ENCODE measurements at places on chromosomes 3 and 15.

- DNase-seq: no peak
These were observed 5.9 kb downstream of the STOML1 start for GRCh38 chr15:73986055-73986775.

DNA sequence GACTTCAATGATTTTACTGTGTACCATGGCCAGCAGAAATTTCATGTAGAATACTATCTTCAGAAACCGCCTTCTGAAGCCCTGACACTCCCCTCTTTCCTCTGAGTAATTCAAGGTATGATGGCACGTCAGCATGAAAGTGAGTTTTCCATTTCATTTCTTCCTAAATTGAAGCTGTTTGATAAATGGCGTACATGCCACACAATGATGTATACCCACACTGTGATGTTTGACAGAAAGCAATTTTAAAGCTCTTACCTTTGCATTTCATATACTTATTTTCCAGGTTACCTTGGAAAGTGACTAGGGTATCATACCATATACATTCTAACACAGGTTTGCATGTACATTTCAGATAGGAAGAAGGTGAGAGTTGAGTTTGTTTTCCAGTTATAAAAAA lies 147.9 kb upstream of the LRRC3B start:
- no peak for DNase-seq

DNA sequence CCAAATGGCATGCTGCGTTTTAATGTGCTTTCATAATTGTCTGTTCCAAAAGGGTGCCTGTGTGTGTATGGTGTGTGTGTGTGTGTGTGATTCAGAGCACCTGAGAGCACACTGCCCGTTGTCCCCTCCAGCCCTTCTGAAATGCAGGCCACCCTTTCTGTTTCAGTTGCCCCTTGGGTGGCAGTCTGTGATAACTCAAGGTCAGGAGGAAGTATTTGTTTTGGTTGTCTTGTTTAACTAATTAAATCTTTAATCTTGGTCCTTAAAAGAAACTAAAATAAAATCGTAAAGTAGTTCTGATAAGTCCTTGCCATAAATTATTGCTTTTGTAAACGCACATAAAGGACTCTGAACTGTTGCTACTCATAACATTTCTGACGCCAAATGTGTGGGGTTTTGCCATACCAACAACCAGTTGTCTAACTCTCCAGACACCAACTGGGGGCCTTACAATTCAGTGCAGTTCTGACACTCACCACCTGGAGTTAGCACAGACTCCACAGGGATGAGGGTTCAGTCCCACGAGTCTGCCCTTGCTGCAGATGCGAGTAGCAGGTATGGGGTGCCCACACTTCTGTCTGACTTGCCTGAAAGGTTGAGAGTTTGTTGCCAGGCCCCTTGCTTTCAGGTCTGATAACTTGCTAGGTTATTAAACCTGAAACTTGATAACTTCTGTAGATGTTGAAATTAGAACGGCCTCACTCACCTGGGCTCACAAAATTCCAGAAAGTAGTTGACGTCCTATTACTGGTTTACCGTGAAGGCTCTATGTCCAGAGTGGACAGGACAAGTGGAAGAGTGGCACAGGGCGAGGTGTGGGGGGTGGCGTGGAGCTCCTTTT lies 157.3 kb downstream of the IGF1R start:
- DNase-seq: no peak

GRCh38 chr3:152770296-152770695 lies 64.6 kb upstream of the P2RY1 start:
- no peak for DNase-seq

DNA sequence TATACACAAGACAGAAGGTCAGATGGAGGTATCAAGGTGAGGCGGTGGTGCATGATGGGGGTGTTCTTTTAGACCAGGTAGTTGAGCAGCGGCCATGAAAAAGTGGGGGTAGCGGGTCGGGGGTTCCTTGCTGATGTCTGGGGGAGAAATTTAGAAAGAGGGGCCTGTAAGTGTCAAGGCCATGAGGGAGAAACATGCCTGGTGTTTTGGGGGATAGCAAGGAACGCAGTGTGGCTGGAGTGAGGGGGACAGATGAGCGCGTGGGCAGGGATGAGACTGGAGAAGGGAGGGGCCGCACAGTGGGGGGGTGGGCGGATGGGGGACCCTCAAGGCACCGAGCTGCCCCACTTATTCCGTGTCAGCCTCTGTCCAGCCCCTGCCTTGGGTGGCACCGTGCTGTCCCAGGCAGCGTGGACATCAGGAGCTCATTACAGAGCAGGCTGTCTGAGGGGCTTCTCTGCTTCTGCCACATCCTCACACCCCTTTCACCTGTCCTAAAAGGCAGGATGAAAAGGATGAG lies 143.3 kb downstream of the SMAD6 start:
- DNase-seq: no peak

DNA sequence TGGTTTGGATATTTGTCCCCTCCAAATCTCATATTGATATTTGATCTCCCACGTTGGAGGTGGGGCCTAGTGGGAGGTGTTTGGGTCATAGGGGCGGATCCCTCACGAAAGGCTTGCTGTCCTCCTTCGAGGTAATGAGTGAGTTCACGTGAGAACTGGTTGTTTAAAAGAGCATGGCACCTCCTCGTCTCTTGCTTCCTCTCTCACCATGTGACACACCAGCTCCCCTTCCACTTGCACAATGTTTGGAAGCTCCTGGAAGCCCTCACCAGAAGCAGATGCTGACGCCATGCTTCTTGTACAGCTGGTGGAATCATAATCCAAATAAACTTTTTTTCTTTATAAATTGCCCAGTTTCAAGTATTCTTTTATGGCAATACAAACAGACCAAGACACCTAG lies 38.6 kb downstream of the RFTN1 start:
- peak; percentile 13 for DNase-seq

DNA sequence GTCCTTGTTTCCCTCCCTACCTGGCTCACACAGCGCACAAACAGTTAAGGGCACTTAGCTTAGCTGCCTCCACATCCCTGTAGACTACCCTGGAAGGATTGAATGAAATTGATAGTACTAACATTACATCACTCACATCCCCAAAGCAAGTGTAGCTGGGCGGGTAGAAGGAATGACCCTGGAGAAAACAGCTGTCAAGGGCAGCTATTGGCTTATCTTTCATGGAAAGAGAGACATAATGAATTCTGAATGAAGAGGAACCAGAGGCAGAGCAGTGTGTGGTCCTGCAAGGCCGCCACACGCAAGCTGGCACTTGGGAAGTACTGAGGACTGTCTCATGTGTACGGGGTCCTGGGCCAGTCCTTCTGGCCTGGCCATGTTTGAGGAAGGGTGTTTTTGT lies 369.6 kb upstream of the RGMA start:
- DNase-seq: no peak

DNA sequence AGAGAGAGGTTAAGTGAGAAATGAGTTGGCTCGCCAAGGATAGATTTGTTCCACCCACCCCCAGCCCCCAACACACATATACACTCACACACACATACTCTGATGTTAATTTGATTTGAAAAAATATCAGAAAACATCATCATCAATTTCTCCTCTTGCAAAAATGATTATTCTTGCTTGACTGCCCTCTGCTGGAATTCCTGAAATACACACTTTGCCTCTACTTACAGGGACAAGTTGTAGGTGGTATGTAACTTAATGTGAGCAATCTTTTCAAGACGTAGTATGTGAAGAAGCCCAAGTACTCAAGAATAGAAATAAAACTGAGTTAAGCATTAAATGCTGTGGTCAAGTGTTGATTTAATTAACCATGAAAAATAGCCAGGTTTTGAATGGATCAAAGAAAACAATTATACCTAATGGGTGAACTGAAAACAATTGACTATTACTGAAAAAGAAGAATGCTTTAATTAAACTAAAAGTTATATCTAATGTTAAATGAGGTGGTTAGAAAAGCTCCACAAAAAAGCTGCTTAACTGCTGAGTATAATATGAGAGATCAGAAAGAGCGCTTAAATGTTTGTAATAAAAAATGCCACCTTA lies 46.6 kb upstream of the MDFIC2 start:
- peak; percentile 31 for DNase-seq

DNA sequence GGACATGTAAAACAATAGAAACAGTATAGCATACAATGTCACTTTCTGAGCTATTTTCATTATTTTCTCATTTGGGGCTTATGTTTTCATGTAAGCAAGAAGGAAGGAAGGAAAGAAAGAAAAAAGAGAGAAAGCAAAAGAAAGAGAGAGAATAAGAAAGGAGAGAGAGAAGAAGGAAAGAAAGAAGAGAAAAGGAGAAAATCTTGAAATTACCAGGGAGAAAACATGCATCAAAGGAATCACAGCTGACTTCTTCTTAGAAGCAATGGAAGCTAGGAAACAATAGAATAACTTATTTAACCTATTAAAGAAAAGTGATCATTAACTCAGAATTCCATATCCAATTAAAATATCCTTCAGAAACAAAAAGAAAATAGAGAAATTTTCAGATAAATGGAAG lies 471.5 kb downstream of the OCA2 start:
- DNase-seq: no peak

DNA sequence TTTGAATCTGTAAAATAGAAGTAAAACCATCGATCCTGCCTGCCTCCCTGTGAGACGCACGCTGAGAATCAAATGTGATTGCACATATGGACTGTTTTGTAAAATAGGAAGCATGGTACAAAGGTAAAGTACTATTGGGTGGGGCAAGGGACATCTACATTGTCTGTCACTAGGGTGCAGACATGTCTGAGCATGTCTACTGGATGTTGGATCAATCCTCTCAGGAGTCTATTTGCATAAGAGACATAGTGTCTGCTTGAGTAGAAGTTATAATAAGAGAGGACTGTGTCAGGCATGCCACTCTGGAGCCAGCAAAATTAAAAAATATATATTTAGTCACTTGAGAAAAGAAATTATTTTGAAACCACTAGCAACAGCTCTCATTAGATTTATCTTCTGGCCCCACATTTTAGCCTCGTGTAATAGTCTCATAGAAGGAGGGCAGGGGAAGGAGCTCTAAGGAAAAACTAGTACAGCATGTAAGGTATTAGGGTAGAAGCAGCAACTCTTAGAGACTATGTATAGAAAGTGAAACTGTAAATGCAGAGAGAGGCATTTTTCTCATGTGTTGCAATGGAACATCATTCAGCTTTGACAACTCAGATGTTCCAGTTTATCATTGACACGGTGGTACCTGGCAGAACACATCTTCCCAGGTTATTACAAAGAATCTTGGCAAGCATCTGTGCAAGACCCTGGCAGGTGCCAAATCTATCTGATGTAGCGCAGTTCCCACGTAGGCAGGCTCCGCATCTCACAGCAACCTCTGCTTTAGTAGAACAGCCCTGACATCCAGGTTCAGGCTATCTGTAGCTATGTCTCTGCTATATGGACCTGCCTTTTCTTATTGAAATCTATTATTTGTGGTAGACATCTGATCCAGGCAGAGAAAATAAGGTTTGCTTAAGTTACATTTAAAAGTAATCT lies 85.2 kb upstream of the CHL1 start:
- no peak for DNase-seq

DNA sequence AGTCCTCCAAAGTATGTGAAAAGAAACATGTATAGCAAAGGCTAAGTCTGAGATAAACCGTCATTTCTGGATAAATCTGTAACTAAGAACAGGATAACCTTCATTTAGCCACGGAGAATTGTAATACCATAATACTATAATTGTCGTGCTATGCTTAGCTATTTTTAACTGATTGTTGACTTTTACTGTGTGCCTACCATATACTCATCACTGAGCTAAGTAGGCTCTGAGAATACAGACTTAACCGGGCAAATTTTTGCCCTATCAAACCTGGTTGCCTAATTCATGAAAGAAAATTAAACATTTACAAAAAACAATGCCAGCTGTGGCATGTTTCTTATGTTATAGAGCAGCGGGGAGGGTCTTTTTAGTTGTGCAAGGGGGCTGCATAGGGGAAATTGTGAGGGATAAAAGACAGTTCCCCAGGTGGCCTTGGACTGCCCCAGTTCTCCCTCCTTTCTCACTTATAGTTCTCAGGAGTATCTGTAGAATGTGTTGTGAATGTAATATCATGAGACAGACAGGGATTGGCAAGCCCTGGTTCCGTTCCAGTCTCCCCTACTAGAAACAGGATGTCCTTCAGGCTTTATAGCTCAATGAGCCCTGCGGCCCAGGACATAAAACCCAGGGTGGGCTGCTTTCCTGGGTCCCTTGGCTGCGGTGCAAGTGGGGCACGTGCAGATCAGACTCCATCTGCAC lies 318.5 kb downstream of the GBE1 start:
- no peak for DNase-seq

GRCh38 chr3:165390166-165390565 lies 194.0 kb upstream of the SLITRK3 start:
- no peak for DNase-seq

DNA sequence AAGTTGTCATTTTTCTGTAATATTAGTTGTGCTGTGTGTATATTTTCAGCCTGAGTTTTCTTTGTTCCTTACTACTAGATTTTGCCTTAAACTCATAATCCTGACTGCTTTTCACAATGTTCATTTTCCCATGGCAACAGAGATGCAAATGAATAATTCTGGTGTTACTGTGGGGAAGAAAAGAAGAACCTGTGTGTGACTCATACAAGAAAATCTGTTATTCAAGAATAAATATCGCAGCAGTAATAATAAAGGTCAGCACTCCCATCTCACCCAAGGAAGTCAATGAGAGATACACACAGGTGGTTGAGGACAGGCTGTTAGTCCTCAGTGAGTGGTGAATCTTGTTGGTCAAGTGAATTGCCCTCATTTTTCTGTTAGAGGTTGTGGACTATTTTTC lies 656.6 kb upstream of the NAALADL2 start:
- no peak for DNase-seq

DNA sequence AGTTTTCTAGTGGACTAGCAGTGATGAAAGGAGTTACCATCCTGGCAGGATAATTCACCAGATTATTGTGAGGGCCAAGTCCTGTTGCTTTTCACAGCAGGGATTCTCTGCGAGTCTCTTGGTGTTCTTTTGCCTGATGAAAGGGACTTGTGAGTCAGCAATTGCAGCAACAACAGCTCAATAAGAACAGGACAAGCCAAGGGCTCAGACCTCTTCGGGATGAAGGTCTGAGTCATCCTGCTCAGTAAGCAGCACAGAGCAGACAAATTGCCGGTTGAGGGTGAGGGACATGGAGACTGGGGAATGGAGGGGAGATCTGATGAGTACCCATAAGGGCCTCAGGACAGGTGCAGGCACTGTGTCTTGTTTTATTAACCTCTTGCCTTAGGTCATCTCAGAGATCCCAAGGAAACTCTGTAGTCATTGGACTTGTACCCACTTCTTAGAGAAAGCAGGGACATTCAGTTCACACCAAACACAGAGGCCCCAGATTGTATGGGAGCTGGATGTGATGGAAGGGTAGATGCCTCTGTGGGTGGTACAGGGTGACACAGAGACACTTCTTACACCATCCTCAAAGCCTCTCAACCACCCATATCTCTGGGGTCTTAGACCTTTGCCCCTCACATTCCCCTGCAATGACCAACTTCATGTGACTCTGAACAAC lies 173.8 kb upstream of the TLE3 start:
- peak; percentile 92 for DNase-seq

DNA sequence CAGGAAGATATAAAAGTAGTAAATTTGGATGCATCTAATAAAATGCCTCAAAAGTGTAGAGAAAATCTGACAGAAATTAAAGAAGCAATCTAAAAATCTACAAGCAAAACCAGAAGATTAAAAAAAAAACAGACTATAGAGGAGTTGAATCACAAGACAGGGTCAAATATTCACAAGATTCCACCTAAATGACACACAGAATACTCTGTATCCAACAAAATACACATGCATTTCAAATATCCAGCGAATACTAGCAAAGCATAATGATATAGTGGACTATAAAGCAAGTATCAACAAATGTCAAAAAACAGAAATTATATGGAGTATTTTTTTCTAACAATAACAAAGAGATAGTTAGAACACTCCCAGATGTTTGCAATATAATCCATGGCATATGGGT lies 20.5 kb upstream of the ACTC1 start:
- no peak for DNase-seq

GRCh38 chr3:150757768-150758167 lies 5.2 kb downstream of the SIAH2 start:
- DNase-seq: no peak

- no peak for DNase-seq
These were observed 60.5 kb downstream of the COL6A5 start for GRCh38 chr3:130405956-130406355.
